Activated naive CD8-positive, alpha-beta T cell treated with anti-CD3 and anti-CD28 coated beads, Interleukin-2, amount 10 ng/mL, durations not matched to agents 7 days and 5 days (primary cell): ENCODE measurements at places on chromosomes 13 and 19. TPM values are rescaled to one million over a fixed set of nuclear protein-coding genes. Genes with fewer than 3 reads are reported as not detected.

The DNM2 gene
- 249 TPM for total RNA-seq

- no peak for DNase-seq
- peaks cover 3% of the 10 kb centered on the region for H3K27me3 ChIP-seq
- no peak overlapping the region for H3K4me3 ChIP-seq
- H3K36me3 ChIP-seq = peaks cover 7% of the 10 kb centered on the region
Measured at GRCh38 chr13:51953347-51954195, 57.7 kb downstream of the ATP7B start.

- no peak overlapping the region for H3K4me3 ChIP-seq
- no peak for DNase-seq
- H3K27me3 ChIP-seq = peaks cover 5% of the 10 kb centered on the region
- H3K36me3 ChIP-seq = no peaks in the 10 kb centered on the region
- no peaks in the 10 kb centered on the region for H3K4me1 ChIP-seq
Measured at GRCh38 chr13:26422036-26422435, 135.4 kb upstream of the WASF3 start.

The SRRM5 gene
- 0.72 TPM for total RNA-seq

The MCEMP1 gene
- not detected for total RNA-seq

The COX6B2 gene
- total RNA-seq = not detected

- no peaks in the 10 kb centered on the region for H3K27me3 ChIP-seq
- DNase-seq = no peak
- H3K27ac ChIP-seq = no peak overlapping the region
- peaks cover 3% of the 10 kb centered on the region for H3K36me3 ChIP-seq
- peaks cover 3% of the 10 kb centered on the region for H3K4me1 ChIP-seq
Measured at GRCh38 chr19:40691421-40692211, 1.2 kb upstream of the NUMBL start.

- no peaks in the 10 kb centered on the region for H3K36me3 ChIP-seq
- H3K4me3 ChIP-seq = no peak overlapping the region
Measured at GRCh38 chr19:405121-405965, 3.6 kb downstream of the C2CD4C start.

- H3K27me3 ChIP-seq = no peaks in the 10 kb centered on the region
- H3K36me3 ChIP-seq = no peaks in the 10 kb centered on the region
- no peaks in the 10 kb centered on the region for H3K4me1 ChIP-seq
- H3K4me3 ChIP-seq = no peak overlapping the region
Measured at GRCh38 chr13:96810104-96810503, 184.2 kb downstream of the OXGR1 start.

DNA sequence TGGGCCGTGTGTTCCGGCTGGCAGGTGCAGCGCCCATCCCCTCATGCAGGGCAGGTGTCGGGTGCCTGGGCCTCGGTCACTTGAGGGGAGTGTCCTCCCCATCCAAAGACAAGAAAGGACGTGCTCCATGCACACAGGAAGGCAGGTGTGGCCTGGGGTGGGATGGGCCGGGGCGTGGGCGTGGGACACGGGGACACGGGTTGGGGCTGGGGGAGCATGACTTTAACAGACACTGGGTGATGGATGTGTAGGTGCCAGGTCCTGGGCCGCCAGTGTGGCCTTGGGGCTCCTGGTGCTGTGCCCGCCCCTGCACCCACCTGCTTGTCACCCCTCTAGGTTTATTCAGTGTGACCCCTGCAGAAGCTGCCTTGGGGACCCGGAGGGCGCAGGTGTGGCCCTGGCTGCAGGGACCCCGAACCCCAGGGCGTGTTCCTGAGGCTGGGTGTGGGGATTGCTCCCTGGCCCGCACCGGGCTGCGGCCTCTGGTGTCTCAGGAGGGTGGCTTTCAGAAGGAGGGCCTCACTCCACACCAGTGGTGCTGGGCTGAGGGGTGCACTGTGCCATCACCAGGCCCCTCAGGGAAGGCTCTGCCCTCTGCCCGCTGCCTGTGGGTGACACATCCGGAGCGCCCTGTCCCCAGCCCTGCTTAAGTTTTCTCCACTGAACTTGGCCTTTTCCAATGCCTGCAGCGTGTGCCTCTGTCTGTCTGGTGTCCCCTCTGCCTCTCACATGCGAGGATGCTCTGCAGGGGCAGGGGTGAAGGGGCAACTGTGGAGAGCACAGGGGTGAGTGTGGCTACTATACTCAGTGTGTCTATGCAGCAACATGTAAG lies 5.2 kb downstream of the TMEM255B start:
- H3K4me3 ChIP-seq = no peak overlapping the region
- H3K36me3 ChIP-seq = no peaks in the 10 kb centered on the region
- no peak for DNase-seq
- peaks cover 38% of the 10 kb centered on the region for H3K27me3 ChIP-seq

DNA sequence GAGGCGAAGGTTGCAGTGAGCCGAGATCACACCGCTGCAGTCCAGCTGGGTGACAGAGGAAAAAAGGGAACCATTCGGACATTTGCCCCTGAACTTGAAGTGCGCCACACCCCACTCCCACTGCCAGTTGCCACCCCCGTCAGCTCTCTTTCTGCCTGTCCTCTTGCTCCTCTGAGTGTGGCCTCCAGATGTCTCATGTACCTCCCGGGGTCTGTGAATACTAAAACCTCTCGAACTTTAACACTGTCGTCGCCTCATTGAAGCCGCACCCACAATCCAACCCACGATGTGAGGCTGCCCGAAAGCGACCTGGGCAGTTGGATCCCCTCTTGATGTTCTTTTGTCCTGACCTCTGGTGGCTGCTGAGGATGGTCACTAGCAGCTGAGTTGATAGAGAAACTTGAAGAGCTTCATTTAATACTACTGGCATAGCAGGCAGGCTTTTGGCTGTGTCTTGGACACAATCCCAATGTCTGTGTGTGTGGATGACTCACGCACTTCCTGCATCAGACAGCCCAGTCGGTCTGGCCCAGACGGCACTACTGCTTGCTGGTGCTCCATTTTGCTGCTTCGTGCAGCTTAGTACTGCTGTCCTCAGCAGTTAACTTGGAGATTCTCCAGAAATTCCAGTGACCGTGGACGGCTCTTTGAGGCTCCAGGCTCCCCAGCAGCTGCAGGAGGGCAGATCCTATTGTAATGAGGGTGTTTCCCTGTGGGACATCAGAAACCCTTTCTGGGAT lies 4.2 kb downstream of the FPR3 start:
- DNase-seq = no peak
- no peak overlapping the region for H3K27ac ChIP-seq
- no peaks in the 10 kb centered on the region for H3K36me3 ChIP-seq
- no peak overlapping the region for H3K4me3 ChIP-seq
- no peaks in the 10 kb centered on the region for H3K4me1 ChIP-seq

The EID2B gene
- 6.3 TPM for total RNA-seq

The ZNF415 gene
- total RNA-seq = 0.72 TPM

DNA sequence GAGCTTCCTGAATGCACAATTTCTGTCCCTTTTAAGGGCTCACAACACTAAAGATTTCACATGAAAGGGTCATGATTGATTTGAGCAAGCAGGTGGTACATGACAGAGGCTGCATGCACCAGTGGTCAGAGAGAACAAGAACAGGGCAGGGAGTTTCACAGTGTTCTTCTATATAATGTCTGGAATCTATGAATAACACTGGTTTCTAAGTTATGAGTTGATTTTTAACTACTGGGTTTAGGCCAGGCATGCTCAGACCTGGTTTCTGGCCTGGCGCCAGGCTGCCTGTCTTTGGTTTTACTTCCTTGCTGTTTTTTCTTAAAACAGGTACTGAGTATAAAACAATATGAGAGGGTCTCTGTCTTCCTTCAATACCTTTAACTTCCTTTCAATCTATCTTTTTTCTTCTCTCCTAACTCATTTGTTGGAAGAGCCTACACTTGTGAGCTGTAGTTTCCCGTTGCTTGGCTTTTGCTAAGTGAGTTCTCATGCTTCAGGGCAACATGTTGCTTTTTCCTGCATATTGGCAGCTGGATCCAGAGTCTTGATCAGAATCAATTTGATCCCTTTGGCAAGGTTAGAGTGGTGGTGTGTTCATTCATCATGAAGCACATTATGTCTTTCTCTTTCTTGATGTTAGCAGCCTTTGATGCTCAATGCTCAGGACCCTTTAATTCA lies 38.5 kb upstream of the FGF14 start:
- no peak for DNase-seq
- H3K27me3 ChIP-seq = peaks cover 5% of the 10 kb centered on the region
- no peaks in the 10 kb centered on the region for H3K36me3 ChIP-seq
- no peak overlapping the region for H3K27ac ChIP-seq
- no peak overlapping the region for H3K4me3 ChIP-seq
- no peaks in the 10 kb centered on the region for H3K4me1 ChIP-seq
